ENCODE measurements at places on chromosomes 7 and 10. TPM values are rescaled to one million over a fixed set of nuclear protein-coding genes. Genes with fewer than 3 reads are reported as not detected.

DNA sequence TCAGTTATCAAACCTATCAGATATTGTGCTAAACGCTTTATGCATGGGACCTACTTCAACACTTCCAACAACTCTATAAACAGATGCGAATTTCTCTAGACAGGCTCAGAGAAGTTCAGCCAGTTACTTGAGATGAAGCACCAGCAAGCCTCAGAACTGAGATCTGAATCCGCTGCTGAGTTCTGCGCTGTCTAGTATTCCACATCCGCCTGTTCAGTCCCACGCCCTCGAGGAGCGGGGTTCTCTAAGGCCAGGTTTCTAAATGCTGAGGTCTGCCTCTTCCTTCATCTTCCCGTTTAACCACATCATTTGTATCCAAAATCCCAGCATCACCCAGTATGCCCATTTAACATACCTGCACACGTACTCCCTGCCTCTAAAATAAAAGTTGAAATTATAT, 297.8 kb upstream of the ZNF32 start:
- DNase-seq = no peak

GRCh38 chr7:22743014-22743413, 16.0 kb downstream of the IL6 start:
- DNase-seq = no peak

DNA sequence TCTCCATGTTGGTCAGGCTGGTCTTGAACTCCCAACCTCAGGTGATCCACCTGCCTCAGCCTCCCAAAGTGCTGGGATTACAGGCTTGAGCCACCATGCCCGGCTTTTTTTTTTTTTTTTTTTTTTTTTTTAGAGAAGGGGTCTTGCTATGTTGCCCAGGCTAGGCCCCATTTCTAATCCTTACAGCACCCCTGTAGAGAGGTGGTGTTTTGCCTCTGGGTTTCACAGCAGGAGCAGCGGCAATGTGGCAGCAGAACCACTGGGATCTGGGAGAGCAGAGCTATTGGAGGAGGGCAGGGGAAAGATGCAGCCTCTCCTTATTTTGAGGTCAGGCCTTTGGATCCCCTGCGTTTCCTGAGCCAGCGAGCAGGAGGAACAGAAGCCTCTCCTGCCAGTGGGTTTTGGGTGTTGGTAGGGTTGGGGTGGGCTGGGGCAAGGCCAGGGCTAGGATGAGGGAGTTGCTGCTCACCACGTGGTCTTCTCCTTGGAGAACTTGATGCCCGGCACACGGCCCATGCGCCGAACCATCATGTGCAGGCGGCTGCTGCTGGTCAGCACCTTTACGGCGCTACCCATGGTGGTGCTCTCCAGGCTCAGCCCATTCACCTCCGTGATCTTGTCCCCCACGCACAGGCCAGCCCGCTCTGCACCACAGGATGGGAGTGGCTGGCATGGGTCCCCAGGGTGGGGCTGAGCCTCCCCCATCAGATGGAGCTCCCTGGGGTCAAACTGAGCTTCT, 7.8 kb downstream of the PDZD7 start:
- no peak for DNase-seq

Gene RBP3
- total RNA-seq = not detected

DNA sequence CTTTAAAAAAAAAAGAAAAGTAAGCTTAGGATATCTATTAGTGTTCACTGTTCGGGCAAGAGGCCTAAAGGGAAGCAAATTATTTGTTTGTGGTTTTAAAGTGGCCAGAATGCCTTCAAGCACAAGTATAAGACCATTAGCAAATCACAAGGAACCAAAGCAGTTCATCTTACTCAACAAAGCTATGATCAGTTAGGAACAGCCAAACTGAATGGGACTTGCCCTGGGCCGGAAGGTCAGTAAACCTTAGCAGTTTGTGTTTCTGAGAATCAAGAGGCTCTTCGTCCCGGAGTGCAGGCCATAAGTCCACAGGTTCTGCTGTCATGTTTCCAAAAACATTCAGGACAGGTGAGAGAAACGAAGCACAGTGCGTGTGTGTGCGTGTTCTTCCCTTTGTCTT, 4.5 kb downstream of the FBXW4 start:
- no peak for DNase-seq

- DNase-seq = no peak
Observed at GRCh38 chr10:59283456-59284091, 78.8 kb downstream of the FAM13C start.

Gene FAM185A
- total RNA-seq = 35.3 TPM

DNA sequence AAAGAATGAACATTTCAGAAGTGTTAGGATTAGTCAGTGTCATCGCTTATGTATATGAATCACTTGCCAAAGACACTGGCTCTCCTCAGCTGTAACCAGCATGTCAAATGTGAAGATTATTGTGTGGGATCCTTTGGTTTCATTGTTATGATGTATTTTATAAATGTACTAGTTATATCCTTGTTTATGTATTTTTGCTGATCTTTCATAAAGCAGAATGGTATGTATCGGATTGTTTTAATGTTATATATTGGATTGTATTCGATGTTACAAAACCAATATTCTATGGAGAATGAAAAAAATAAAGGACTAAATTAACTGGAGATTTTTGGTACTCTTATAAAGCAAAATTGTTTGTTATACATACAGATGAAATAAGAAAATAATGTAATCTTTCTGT, 49.2 kb downstream of the ACADSB start:
- DNase-seq = no peak

DNA sequence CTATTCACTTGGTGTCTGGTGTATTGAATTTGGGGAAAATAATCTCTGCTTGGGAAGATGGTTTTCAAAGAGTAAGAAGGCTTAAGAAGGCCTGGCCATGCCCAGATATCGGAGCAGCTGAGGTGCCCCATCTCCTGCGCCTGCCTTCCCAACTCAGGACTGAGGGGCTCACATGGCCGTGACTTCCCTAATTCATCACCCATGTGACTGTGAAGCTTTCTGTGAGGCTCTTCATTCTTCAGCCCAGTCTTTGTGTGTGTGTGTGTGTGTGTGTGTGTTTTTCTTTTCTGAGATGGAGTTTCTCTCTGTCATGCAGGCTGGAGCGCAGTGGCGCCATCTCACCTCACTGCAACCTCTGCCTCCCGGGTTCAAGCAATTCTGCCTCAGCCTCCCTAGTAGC, 53.2 kb downstream of the PROSER2 start:
- DNase-seq = peak; percentile 10

GRCh38 chr7:106731646-106732444, 70.9 kb upstream of the CCDC71L start:
- no peak for DNase-seq

DNA sequence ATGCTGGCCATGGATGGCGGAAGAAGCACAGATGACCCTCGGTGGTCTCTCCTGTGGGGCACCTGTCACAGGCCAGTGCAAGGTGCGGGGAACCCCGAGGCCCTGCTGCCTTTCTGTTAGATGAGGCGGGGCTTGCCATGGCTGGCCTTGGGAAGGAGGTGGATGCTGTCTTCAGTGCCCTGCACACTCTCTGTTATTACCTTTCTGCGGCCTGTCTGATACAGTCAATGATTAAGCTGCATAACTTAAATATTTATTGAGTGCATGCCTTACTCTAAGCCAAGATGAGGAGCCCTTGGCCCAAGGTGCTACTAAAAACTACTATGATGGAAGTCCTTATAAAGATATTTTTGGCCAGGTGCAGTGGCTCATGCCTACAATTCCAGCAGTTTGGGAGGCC, 36.7 kb upstream of the MNX1 start:
- DNase-seq = no peak

DNA sequence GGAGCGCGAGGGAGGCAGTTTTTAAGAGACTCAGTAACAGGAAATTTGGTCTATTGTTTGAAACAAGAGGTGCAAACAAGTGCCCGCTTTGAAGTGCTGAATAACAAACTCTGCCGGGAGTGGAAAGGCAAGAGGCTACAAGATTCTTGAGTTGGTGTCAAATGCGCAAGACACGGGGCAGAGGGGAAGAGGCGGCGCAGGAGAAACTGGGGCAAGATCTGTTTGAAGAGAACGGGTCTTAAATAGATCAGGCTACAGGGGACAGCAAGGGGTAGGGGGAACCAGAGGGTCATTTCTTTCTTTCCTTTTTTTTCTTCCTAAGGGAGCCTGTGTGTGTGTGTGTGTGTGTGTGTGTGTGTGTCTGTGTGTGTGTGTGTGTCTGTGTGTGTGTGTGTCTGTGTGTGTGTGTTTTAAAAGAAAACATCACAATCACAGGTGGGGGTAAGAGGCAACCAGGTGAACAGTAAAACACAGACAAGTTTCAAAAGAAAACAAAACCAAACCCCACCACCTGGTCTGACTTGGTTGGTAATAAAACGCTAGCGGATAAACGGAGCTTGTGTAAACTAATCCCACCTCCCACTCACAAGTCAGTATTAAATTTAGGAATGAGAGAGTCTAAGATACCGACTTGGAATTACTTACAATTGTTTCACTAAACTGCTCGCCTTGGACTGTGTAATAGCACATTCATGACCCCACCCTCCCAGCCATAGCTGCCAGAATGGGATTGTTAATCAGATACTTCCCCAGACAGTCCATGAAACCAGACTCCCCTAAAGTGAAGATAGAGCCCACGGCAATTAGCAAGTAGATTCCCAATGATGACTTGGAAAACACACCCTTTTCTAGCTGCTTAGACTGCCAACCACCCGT, 13.1 kb upstream of the CUX1 start:
- DNase-seq = peak; percentile 43

- no peak for DNase-seq
Observed at GRCh38 chr7:47044625-47045024, 537.3 kb downstream of the TNS3 start.

- no peak for DNase-seq
Observed at GRCh38 chr10:107163881-107164861, at the start of gene SORCS1. Gene SORCS1 (minus strand): TSS chr10:107164706.

DNA sequence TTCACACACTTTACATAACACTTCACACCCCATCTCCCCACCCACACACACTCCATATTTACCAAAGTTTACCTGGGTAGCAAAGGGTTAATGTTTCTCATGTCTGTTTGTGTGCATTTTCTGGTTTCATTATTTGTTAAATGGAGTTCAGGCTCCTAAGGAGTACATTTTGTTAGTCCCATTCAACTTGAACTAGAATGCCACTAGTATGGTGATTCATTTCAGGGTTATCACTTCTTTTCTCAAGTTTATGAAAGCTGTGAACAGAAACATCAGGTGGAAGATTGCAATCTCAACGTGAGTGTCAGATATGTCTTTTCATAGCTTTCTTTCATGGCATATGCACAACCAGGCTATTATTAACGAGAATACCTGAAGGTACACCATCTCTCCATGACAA, 1027.5 kb downstream of the GATA3 start:
- DNase-seq = no peak

- DNase-seq = no peak
Observed at GRCh38 chr7:150968734-150969372, 9.3 kb downstream of the KCNH2 start.

DNA sequence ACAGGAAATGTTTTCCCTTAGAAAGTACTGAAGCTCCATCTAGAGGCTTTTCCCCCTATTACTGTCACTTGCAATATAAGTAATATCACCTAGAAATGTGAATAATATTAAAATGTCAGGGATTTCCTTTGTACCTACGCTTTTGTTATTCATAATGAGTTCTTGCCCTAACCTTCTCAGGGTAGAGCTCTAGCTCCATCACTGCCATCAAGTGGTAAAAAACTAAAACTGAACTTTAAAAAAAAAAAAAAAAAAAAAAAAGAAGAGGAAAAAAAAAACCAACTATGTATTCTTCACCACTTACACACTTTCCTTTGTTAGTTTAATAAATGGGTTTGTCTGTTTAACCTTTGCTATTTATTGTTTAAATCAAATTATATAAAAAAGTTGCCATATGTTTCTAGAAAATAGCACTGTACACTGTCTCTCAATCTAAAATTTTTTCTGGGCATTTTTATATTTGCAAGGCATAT, 49.9 kb downstream of the DNAJC1 start:
- DNase-seq = peak; percentile 74

Gene CREB5
- 0.25 TPM for total RNA-seq

DNA sequence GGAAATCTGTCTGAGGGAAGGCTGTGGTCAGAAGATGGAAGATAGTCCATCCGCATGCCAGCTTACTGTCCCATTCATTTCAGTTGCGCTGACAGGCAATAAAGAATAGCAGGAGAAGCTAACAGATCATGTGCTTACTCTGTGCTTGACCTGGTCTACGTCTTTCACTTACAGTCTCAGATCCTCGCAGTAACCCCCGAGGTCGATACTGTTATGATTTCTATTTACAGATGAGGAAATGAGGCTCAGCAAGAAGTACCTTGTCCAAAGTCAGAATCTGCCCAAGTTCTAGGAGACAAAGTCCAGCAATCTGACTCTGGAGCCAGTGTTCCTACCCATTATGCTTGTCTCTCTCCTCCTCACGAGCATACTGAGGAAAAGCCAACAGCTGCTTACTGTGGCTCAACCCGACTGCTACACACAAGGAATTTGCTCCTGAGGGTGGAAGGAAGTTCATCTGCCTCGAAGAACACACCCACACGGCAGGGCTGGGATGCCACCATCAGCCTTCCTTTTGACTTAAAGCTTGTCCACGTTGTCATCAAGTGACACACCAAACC, 74.2 kb downstream of the MINPP1 start:
- peak; percentile 65 for DNase-seq

DNA sequence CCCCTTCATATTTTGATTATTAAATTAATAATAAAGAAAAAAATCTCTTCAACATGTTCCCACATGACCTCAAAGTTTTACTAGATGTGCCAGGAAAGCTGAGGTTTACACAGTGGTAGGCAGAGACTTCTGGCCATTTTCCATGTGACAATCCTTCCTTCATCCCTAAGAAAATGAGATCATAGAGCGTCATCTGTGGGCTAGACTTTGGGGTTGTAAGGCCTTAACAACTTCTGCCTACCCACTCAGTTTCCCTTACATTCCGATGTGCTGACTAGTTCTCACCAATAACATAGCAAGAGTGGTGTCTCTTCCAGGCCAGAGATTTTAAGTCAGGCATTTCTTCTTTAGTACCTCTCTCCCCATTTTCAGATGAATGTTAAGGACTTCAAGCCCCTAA, 171.1 kb upstream of the PHF14 start:
- no peak for DNase-seq

DNA sequence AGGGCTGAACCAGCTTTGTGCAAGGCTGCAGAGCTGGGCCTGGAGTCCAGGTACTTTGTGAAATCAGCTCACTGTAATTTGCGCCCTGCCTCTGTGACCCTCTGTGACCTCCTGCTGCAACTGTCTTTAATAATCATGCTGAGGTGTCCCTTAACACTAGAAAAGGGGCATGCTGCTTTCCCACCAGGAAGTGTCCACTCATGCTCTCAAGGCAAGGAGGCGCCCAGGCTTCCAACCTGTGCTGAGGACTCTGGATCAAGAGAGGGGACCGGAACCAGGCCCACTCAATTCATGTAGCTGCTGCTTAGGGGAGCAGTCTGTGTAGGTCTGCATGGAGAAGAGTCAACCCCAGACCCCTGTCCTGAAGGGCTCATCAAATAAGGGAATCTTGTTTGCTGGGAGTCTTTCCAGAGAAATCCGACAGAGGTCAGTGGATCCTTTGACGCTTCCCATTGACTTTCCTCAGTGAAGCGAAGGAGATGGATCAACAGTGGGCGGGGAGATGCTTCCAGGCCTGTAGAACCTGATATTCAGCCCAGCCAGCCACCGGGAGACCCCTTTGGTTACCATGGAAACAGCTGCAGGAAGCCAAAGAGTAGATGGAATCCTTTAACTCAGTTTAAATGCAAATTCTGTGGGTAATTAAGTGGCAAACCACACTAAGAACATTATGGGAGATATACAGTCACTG, 945.9 kb downstream of the GRID1 start:
- no peak for DNase-seq

GRCh38 chr10:58180666-58181065, 87.0 kb downstream of the IPMK start:
- no peak for DNase-seq

Gene EMX2
- total RNA-seq = 1.1 TPM

Data from fibroblast of the aortic adventitia (primary cell).